Activated CD8-positive, alpha-beta T cell treated with anti-CD3 and anti-CD28 coated beads for 36 hours (primary cell): ENCODE measurements at places on chromosomes 16 and 17. TPM values are rescaled to one million over a fixed set of nuclear protein-coding genes. Genes with fewer than 3 reads are reported as not detected.

DNA sequence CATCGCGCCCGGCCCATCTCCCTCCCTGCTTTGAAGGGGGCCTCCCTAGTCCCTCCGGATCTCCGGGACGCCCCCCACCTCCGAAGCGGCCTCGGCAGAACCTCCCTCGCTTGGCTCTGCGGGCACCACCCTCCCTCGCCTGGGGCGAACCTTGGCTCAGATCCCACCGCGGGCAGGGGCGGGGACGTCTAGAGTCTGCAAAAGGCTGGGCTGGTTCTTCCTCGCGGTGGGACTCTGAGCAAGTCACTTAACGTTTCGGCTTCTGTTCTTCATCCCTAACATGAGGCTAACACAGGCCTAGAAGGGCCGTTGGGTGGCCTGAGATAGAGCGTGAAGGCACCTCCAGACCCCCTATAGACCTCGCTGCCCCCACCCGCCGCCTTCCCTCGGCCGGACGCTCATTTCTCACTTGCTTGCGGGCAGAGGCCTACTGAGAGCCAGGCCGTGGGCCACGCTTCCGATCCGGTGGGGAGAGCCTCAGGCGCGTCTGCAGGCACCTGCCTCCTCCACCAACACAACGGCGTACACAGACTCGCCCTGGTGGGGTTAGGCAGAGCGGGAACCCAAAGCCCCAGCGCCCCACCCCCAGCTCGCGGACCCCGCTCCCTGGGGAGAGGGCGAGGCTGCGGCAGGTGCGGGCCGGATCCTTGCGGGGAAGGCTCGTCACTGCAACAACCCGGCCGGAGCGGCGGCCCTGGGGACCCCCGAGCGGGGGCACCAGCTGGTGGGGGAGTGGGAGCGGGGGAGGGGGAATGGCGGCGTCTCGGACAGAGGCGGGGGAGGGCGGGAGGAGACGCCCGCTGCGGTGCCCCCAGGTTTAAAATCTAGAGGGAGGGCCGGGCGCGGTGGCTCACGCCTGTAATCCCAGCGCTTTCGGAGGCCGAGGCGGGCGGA, 5.4 kb downstream of the MYO1C start:
- DNase-seq = peak; percentile 92

DNA sequence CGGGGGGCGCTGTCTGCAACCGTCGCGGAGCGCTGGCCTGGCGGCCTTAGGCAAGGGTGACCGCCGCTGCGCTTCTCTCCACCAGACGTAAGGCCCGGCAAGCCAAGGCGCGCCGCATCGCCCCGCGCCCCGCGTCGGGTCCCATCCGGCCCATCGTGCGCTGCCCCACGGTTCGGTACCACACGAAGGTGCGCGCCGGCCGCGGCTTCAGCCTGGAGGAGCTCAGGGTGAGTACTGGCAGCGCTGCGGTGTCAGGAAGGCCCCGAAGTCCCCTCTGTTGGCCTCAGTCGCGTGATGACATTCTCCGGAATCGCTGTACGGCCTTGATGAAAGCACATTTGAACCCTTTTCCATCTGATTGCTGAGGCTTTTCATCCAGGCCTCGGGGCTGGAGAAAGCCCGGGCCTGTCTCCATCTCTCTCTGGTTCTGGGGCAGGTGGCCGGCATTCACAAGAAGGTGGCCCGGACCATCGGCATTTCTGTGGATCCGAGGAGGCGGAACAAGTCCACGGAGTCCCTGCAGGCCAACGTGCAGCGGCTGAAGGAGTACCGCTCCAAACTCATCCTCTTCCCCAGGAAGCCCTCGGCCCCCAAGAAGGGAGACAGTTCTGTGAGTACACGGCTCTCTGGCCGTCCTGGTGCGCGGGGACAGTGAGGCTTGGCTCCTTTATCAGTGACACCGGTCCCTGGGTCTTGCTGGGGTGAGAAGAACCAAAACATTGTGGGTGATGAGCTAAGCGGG, 831 bp downstream of the RPL13 start:
- DNase-seq = no peak

- DNase-seq = no peak
Measured at GRCh38 chr17:76504117-76504516, 2.9 kb upstream of the RHBDF2 start.

TEX14 gene
- total RNA-seq = 0.23 TPM

- DNase-seq = no peak
Measured at GRCh38 chr17:43873815-43874214, 26.8 kb downstream of the CD300LG start.

DNA sequence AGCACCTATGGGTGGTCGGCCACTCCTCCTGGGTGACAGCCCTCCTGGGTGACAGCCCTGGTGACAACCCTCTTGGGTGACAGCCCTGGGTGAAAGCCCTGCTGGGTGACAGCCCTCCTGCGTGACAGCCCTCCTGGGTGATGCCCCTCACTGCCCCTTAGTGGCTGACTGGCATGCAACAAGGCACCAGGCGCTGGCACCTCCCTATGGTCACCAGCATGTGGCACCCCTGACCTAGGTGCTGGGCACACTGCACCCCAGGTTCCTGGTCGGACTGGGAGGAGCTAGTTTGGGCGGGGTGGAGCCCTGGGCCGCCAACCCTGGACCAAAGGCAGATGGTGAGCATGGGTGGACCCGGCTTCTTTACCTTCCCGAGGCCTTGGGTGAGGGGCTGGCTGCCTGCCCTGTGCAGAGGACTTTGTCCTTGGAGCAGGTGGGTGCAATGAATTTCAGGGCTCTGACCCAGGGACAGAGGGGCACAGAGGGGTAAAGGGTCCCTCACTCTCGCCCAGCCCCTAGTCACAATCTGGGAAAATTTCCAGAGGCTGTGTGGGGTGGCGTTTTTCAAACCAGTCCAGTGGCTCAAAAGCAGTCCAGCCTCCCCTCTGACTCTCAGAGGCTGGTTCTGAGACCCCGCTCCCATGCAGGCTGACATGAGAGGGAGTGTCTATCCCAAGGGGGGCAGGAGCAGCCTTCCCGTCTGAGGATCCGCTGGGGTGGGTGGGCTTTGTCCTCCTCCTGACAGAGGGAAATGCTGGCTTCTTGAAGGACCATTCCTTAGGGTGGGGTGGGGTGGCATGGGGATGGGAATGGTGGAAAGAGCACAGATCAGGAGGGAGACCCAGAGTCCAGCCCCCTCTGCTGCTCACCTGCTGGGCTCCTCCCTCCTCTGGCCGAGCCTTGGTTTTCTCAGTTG, 25.9 kb upstream of the TNFRSF13B start:
- DNase-seq = no peak

PRSS36 gene
- 0.72 TPM for total RNA-seq

DNA sequence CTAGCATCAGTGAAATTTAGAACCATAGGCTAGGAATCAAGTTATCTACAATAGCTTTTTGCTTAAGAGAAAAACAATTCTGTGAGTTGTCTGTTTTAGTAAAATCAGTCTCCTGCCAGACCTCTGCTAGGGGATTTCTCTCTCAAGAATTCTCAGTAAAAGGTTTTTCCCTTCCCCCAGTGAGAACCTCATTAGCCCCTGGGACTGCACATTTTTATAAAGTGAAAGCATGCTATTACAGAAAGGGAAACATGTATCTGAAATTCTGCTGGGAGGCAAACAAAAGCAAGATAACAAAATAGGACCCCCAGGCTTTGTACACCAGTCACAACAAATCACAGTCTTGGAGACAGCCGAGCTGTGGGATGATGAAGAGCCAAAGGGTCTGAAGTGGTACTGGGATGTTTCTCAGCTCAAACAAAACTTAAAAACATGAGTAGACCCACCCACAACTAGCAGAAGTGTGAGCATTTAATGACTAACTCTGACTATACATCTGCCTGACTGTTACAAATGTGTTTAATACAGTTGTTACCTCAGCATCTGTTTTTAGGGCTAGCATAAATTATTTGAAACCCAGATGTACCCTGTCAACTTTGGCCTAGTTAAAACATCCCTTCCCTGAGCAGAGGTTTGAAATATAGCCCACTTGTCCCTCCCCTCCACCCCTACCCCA, 20.0 kb upstream of the GLG1 start:
- DNase-seq = peak; percentile 26

DNA sequence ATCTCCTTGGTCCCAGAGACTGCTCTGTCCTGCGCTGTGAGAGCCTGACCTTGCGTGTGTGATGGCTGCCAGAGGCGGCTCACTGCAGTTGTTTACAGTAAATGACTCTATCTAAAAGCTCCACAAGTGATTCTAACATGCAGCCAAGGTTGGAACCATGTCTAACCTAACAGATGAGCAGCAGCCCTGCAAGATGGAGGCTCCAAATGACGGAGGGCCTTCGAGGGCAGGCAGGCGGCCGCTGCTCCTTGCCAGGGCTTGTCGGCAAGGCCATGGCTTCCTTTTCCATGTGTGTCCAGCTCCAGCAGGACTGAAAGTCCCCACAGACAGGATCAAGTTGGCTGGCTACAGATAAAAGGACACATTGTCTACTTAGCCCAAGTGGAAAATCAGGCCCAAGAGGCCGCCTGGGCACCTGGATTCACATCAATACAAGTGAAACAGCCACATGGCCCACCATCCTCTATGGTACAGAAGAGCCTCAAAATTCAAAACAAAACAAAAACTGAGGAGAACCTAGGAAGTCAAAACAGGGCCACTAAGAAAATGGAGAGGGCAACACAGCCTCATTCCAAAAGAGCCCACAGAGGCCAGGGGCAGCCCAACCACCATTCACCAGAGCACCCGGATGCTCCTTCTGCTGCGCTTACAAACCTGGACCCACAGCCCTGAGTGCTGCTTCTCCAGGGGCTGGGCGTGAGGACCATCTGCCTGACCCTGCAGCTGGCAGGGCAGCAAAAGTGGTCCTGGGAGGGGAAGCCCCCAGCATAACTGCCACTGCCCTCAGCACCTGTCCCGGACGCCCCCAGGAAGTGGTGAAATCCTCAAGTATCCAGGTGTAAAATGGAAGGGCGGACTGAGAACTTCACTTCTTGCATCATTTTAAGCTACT, 65.0 kb downstream of the AMFR start:
- no peak for DNase-seq

DGKE gene
- total RNA-seq = 29.0 TPM

DNA sequence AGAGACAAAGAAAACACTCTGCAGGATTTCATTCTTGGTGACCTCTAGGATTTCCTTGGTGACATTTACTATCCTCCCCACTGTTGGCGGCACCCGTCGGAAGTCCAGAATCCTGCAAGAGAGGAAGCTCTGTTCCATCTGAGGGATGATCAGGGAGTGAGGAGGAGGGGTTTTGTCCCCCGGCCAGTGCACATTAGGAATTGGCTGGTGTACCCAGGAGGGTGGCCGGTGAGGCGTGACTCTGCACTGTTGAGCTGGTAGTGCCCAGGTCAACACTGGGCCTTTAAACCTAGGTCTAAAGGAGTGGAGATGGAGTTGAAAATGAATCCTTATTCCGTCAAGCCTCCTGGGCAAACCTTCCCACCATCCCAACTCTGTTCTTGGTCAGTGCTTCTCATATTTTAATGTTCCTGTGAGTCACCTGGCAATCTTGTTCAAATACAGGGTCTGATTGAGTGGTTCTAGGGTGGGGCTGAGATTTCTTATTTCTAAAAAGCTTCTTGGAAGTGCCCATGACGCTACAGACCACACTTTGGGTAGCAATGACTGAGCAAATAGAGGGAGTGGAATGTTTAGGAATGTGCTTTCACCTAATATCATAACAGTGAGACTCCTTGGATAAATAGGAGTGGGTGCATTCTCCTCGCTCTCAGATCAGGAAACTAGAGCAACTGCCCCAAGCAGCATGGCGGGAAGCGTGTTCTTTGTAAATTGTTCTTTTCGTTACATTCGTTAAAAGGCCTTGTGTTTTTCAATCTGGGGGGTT, 30.7 kb downstream of the PRKAR1A start:
- no peak for DNase-seq

DNAH17 gene
- total RNA-seq = 0.41 TPM

FCSK gene
- total RNA-seq = 11.0 TPM

CAPNS2 gene
- not detected for total RNA-seq

DNA sequence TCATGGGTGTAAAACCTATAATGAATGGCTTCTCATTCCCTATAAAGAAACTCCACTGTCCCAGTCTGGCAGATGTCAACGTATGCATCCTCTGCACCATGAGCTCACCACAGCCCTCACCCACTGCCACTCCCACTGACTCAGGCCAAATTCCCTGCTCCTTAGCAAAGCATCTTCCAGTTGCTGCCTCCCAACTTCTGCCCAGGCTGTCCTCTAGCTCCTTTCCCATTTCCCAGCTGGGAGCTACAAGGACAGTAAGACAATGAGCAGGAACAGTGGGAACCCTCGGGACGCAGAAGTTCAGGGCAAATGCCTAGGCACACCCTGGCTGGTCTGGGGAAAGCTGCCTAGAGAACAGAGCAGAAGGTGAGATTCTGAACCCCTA, 9.1 kb upstream of the THAP11 start:
- no peak for DNase-seq

- peak; percentile 42 for DNase-seq
Measured at GRCh38 chr16:89924297-89924924, 1.3 kb downstream of the TUBB3 start.

DNA sequence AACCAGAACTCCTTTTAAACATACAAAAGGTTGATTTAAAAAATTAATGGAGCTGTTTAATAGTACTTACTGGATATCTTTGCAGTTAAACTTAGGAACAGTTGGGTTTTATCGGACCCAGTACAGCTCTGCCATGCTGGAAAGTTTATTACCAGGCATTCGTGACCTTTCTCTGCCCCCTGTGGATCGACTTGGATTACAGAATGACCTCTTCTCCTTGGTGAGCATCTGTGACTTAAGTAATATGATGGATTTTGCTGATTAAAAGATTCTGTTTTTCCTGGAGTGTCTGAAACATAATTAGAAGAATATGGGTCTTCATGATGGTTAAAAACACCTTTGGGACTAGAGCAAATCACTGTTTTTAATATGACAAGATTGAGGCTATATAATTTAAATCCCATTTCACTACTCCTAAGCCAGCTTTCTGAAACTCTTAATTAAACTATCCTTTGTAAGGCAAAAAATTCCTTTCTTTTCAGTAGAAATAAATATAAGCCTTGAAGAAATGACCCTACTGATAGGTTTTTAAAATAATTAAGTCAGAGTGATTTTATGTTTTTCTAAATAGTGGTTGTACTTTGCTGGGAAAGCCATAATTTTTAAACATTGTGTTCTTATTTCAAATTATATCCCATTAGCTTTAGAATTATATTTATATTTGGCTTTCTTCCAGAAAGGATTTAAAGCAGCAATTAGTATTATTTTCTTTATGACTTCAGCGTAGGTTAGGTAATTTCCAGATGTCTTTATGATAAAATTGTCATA, 45.7 kb upstream of the KPNB1 start:
- no peak for DNase-seq

GRCh38 chr16:11138022-11138768, 117.8 kb downstream of the SOCS1 start:
- peak; percentile 40 for DNase-seq

ARL17B gene
- 41.4 TPM for total RNA-seq

TMEM235 gene
- not detected for total RNA-seq
